ENCODE measurements at places on chromosomes 3 and 15. TPM values are rescaled to one million over a fixed set of nuclear protein-coding genes. Genes with fewer than 3 reads are reported as not detected.
A peak's percentile ranks its signal among the peaks of the same experiment; 100 is the strongest.

CTXN2 gene
- total RNA-seq, result not detected

EPHB1 gene
- 5.2 TPM for total RNA-seq

SH3BP5 gene
- total RNA-seq, result 28.0 TPM

CDCP1 gene
- total RNA-seq, result 1.2 TPM

SEMA3G gene
- total RNA-seq, result 0.13 TPM

MUC20 gene
- 5.0 TPM for total RNA-seq

KNG1 gene
- total RNA-seq, result not detected

CMTM7 gene
- 59.7 TPM for total RNA-seq

NR1I2 gene
- total RNA-seq, result not detected

CADPS gene
- not detected for total RNA-seq

FETUB gene
- not detected for total RNA-seq

A4GNT gene
- not detected for total RNA-seq

DNA sequence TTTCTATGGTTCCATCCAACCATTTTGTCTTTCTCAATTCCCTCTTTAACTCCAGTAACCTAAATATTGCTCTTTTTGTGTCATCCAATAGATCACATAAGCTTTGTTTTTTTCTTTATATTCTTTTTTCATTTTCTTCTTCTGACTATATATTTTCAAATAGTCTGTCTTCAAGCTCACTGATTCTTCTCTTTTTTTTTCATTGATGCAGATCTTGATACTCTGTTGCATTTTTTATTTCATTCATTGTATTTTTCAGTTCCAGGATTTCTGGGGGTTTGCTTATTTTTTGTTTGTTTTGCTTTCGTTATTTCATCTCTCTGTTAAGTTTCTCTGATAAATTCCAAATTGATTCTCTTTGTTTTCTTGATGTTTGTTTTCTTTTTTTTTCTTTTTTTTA, 36.2 kb downstream of the CLDN1 start:
- no peak for DNase-seq

DNA sequence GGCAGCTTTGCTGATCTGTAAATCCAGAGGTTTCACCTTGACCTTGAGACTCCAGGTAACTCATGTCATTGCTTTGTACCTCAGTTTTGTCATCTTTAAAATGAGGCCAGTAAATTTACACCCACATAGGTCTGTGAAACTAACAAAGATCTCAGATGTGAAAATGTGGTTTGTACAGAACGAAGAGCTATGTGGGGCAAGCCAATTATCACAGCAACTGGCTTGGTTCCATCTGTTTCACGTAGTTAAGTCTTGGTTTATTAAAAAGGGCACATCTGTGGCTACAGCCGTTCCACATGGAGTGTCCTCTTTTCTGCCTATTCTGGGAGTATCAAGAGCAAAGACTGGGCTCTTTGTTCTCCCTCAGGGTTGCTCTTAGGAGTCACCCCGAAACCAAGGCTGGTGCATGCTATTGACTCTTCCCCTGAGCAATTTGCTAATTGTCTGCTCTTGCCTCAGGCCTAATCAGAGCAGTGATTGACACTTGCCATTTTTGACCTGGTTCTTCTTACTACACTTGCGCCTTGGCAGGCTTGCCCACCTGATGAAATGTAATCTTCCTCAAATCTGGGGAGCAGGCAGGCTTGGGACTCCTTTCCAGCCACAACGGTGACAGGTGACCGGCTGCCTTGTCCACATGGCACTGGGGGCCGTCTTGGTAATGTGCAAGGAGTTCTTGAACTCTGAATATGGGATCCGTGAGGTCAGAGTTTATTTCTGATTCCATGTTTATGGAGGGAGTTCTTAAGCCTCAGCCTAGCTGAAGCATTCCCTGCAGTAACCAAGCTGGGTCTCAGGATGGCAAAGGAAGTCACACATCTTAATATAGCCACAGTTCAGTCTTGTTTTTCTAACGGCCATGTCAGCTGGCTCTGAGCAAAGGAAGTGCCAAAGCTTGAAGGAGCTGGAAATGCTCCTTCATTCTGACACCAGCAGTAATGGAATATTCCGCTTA, 40.1 kb downstream of the EAF1 start:
- DNase-seq, result no peak

DNA sequence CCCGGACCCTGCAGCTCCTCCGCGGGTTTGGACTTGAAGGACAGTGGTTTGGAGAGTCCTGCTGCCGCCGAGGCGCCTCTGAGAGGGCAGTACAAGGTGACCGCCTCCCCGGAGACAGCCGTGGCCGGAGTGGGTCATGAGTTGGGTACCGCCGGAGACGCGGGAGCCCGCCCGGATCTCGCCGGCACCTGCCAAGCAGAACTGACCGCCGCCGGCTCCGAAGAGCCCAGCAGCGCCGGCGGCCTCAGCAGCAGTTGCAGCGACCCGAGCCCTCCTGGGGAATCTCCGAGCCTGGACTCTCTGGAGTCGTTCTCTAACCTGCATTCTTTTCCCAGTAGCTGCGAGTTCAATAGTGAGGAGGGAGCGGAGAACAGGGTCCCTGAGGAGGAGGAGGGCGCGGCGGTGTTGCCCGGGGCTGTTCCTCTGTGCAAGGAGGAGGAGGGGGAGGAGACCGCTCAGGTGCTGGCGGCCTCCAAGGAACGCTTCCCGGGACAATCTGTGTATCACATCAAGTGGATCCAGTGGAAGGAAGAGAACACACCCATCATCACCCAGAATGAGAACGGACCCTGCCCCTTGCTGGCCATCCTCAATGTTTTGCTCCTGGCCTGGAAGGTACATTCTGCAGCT, 634 bp downstream of the MINDY2 start:
- peak; percentile 11 for DNase-seq

- no peak for DNase-seq
These were observed 8.7 kb downstream of the RAB7A start for GRCh38 chr3:128734523-128735189.

DNA sequence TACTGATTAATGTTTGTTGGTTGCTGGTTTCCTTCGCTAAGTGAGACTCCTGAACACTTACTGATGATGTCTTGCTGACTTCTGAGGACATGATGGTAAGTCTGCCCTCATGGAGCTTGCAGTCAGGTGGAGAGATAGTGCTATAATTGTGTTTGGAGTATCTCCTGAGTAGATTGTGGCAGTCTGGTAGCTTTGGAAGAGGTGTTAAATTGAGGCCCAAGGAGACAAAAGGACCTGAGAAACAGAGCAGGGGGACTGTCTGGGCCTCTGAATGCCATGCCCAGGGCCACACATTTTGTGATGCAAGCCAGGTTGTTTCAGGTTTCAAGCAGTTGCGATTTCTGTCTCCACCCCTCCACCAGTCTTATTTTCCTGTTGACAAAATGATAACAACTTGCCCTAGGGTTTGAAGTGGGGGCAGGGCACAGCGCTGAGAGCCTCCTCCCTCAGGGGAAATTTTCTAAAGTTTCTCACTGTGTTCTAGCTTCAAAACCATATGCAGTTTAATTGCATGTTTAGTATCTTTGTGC, 16.7 kb downstream of the SMAD3 start:
- peak; percentile 78 for DNase-seq

DNA sequence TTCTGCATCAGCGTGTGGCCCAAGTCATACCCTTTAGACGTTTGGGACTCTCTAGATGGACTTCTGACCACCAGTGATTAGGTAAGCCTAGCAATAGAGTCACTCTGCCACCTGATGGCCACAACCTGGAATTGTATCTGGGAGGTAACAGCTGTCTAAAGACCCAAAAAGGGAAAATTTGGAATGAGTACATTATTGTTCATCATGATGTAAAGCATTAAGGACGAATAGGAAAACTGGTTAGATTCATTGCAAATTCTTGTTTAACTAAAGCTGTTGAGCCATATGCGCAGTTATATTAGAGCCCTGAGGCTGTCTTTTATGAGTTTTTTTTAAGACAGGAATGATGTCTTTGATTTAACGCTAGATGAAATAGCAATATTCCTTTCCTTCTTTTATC, 63.6 kb downstream of the FAM81A start:
- no peak for DNase-seq

- no peak for DNase-seq
These were observed 334.8 kb downstream of the PLCL2 start for GRCh38 chr3:17219593-17219992.

GRCh38 chr3:98536456-98537017, 4.8 kb downstream of the GPR15 start:
- no peak for DNase-seq

DNA sequence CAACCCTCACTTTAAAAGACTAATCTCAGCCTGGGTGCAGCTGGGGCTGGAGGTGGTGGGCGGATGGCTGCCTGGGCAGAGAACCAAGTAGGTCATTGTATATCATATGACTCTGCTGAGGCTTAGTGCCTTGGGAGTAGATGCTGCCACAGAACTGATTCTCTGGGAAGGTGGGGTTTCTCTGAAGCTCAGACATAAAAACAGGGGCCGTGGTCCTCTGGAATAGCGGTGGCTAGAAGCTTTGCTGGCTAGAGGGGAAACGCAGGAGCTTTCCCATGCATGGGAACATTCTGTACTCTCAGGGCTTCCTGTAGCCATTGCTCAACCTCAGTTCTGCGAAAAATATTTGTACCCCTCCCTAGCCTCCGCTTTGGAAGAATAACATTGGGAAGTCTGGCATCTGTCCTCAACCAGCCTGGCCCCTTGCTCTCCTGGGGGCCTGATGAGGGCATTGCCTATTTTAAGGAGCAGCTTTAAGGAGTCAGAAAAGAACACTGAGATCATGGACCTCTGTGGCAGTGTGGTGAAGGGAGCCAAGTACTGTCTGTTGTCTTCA, 14.7 kb downstream of the TIMP4 start:
- no peak for DNase-seq

GRCh38 chr3:169699536-169700050, 36.1 kb upstream of the MECOM start:
- DNase-seq, result no peak

DNA sequence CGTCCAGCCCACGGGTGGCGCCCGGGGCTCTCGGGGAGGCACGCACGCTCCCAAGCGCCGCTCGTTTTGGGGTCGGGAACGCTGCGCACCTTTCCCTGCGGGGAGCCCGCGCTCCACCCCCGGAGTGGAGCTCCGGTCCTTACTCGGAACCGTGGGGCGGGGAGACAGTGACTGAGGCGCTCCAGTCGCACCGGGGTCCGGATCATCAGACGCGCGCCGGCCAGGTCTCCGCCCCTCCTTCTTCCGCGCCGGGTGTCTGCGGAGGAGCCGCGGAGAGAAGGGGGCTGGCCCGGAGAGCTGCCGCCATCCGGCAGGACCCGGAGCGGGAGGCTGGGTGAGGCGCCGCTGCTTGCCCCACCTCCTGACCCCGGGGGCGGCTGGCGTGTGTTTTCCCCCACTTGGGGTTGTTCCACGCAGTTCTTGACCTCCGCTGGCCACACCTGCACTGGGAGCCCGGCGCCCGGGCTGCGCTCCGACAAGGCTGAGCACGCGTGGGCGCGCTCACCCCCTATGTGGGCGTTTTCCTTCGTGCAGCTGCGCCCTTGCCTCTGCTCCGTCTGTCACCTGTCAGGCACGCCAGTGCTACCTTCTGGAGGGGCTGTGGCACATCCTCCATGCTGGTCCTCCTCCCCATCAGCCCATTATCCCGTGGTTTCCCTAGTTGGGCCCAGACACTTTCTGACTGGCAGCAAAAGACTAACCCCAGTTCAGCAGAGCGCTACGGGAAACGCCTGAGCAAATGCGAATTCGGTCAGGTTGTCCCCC, at the start of gene MCF2L2:
Gene MCF2L2, minus strand, starts transcription at position 173 of the 765 bp plus-strand sequence. CDS start 642 bp downstream, outside the sequence.
- DNase-seq, result peak; percentile 80

DNA sequence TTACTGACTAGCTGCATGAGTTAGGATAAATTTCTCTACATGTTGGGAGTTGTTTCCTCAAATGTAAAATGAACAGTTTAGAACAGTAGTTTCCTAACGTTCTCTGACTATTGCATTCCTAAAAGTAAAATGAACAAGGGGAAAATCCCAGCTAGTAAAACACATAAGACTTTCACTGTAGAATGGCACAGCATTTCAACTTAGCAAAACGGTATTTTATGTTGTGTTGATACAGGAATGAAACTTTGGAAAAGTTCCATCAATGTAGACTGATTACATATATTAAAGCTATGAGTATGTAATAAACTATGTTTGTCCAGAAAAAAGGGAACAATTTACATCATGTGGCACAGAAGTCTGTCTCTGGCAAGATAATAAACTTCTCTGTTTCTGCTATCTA, 297.4 kb upstream of the EPHA3 start:
- DNase-seq, result no peak

DNA sequence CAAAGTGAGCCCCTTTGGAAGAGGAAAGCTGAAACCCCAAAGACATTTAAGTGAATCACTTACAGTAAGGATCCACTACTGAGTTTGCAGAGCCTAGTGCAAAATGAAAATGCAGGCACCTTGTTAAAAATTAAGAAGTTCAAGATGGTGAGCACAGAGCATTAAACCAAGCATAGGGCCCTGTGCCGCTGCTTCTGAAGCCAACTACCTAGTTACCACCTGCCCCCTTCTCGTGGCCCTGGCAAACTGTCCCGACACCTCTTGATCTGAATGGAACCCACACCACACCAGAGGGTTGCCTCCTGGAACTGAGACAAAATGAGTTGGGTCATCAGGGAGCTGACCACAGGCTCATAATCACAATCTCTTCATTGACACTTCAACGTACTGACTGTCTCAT, 25.6 kb downstream of the LRRC2 start:
- no peak for DNase-seq

DNA sequence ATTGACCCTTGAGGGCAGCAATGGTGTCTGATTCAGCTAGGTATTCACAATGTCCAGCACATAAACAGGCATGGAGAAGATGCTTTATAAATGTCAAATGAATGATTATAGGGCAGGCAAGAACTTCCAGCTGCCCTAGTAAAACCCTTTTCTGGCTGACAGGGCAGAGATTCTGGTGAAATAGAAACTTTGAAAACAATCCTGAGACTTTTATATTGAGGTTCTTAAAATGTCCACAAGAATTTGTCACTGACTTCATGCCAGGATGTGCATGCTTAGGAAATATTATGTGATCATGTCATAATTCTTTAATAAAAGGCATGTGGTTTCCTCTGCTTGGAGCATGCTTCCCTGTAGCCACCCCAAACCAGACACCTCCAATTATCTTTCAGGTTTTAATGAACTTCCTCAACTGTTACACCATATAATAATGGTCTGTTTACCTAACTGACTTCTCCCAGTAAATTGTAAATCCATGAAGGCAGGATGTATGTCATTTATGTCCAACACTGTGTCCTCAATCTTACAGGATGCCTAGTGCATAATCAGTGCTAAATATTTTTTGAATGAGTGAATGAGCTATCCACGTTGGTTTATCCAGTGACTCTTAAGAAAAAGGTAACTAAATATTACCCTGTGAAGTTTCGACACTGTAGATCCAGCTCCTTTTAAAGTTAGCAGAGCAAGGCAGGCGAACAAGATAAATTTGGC, 43.4 kb upstream of the CLRN1 start:
- DNase-seq, result no peak

GRCh38 chr15:43511012-43511885, 6.2 kb upstream of the MAP1A start:
- DNase-seq, result peak; percentile 24

All from activated T-helper 1 cell treated with anti-CD3 and anti-CD28 coated beads, Interleukin-12 subunit alpha, Interleukin-12 subunit beta, Interleukin-2, Interleukin-4 antibody, amounts not matched to agents 30 ng/mL and 10 ng/mL and 1 ng/mL, durations not matched to agents 14 hours and 24 hours and 36 hours (primary cell).